Stimulated activated CD4-positive, alpha-beta T cell treated with anti-CD3 and anti-CD28 coated beads, Interleukin-12 subunit alpha, Interleukin-12 subunit beta, amount 100 ng/mL, for 48 hours (primary cell): ENCODE measurements at places on chromosomes 12 and 14.

DNA sequence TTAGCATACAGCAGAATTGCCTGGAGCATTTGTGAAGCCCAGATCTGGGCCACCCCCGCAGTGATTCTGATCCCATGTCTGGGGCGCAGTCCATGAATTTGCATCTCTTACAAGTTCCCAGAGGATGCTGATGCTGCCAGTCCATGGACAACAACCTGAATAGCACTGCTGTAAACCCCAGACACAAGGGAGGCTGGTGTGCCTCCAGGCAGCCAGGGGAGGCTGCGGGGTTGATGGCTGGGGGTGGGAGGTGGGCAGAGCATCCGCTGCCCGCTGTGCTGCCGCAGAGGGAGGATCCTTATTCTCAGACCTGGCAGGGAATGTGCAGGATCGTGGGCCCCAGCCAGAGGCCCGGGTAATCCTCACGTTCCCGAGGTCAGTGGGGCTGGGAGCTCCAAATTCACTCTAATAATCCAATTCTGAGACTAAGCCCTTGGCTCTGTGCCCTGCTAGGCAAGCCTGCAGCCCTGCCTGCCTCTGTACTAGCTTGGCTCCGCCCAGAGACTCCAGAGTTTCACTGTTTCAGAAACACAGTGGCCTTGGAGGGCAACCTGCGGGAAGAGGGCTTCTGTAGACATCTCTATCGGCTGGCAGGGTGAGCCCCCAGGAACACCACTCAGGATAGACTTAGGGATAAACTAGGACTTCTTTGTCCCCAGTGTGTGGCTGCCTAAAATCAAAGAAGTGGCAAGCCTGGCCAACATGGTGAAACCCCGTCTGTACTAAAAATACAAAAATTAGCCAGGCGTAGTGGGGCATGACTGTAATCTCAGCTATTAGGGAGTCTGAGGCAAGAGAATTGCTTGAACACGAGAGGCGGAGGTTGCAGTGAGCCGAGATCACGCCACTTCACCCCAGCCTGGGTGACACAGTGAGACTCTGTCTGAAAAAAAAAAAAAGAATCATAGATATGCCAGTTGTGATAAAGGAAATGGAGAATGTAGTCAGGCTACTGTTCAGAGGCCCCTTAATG lies 17.8 kb upstream of the MLEC start:
- no peak for DNase-seq

- no peak for DNase-seq
Observed at GRCh38 chr12:10381928-10382628, 7.8 kb downstream of the KLRK1 start.

- no peak for DNase-seq
Observed at GRCh38 chr12:54060975-54061778, 7.5 kb downstream of the HOXC4 start.

- no peak for DNase-seq
Observed at GRCh38 chr14:102452302-102452701, 57.3 kb downstream of the ANKRD9 start.

DNA sequence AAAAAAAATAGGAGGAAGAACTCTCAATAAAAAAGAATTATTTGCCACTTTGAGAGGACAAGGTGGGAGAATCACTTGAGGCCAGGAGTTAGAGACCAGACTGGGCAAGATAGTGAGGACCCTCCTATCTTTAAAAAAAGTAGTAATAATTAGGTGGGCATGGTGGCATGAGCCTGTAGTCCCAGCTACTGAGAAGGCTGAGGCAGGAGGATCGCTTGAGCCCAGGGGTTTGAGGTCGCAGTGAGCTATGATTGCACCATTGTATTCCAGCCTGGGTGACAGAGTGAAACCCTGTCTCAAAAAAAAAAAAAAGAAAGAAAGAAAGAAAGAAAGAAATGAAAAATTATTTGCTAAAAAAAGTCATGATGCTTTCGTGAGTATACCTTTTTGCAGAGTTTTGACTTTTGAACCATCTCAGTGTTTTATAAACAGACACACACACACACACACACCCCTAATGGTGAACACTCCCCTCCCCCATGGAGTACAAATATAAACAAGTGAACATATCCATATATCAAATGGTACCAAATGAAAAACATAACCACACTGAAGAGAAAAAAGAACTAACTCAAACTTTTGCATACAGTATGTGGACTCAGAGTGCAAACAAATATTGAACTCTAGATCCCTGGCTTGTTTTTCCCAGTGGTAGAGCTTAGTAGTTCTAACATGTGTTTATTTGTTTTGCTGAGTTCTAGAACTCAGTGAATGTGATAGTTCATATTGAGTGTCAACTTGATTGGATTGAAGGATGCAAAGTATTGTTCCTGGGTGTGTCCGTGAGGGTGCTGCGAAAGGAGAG lies 27.7 kb upstream of the DNM1L start:
- no peak for DNase-seq

DNA sequence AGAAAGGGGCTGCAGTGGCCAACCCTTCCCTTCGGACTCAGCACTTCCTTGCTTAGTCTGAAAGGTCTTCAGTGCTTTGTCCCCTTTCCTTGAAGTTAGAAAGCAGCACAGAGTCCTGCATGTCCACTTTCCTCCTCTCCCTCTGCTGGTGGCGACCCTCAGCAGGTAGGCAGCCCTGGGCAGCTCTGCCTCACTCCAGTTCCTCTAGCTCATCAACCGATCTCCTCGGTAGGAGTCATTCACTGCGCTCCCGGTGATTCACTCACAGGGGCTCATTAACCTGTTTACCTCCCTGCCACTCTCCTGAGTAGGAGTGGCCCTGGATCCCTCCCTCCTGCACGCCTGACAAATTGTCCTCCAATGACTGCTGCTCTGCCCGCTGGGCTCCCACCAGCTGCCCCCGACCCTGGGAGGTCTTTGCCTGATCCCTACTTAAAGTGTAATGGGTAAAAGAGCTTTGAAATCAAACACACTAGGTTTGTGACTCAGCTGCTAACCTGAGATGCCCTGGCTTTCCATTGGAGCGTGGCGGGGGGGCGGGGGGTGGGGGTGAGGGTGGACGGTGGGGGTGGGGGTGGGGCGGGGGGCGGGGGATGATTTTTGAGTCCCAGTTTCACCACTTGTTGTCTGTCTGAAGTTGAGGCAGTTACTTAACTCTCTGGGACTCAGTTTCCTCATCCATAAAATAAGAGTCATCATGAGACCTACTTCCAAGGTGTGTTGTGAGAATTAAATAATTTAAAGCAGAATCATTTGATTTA lies 4.2 kb downstream of the SCNN1A start:
- DNase-seq, result no peak

DNA sequence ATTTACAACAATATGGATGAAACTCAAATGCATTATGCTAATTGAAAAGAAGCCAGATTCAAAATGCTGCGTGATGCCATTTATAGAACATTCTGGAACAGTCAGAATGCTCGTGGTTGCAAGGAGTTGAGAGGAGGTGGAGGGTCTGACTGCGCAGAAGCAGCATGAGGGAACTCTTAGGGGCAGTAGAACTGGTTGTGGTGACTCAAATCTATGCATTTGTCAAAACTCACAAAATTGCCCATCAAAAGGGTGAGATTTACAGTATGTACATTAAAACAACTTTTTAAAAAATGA lies 113.7 kb upstream of the PDZRN4 start:
- DNase-seq, result no peak

- DNase-seq, result no peak
Observed at GRCh38 chr12:71477609-71478008, 38.0 kb downstream of the LGR5 start.

GRCh38 chr14:56998728-56999127 lies 188.4 kb upstream of the OTX2 start:
- no peak for DNase-seq

GRCh38 chr12:121579190-121579791 lies 1.5 kb downstream of the KDM2B start:
- DNase-seq, result peak; percentile 15

GRCh38 chr14:61563162-61563511 lies 132.2 kb upstream of the HIF1A start:
- no peak for DNase-seq

DNA sequence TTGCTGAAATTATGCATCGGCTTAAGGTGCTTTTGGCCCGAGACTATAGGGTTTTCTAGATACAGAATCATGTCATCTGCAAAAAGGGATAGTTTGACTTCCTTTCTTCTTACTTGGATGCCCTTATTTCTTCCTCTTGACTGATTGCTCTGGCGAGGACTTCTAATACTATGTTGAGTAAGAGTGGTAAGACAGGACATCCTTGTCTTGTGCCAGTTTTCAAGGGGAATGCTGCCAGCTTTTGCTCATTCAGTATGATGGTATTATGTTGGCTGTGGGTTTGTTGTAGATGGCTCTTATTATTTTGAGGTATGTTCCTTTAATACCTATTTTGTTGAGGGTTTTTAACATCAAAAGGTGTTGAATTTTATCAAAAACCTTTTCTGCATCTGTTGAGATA lies 8.3 kb downstream of the BMAL2 start:
- no peak for DNase-seq

GRCh38 chr14:23277189-23277588 lies 8.7 kb downstream of the HOMEZ start:
- DNase-seq, result no peak
